ENCODE measurements at places on chromosomes 1 and 21. TPM values are rescaled to one million over a fixed set of nuclear protein-coding genes. Genes with fewer than 3 reads are reported as not detected.

- no peak for DNase-seq
Observed at GRCh38 chr1:240193679-240194078, 102.0 kb downstream of the FMN2 start.

GRCh38 chr1:157105988-157106812 is 6.6 kb upstream of the ETV3L start:
- peak; percentile 97 for DNase-seq

- DNase-seq: peak; percentile 84
Observed at GRCh38 chr1:85584923-85585322, 4.4 kb downstream of the CCN1 start.

DNA sequence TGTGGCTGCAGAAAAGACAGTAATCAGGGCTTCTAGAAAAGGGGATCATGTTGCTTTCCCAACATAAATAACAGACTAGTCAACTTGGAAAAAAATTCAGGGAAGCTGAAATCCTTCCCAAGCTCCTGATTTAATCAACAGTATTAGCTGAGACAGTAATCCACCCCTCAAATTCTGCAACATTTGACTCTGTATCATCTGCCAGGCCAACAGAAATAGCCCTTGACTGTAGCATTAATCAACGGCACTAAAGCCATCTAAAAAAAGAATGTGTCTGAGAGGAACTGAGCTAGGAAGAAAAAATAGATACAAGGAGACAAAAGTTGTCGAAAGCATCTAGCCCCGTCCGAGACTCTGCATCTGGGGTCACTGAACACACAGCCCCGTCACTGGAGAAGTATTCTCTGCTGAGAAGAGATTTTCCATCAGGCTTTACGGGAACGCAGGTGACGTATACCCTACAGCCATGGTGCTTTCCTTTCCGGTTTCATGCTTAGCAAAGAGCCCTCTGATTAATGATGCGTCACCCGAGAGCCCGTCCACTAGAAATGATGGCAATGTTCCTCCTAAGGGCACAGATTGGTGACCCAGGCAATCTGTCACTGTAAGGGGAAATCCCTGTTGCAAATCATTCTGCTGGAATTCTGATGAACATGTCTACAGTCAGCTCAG is 42.1 kb upstream of the TP53BP2 start:
- DNase-seq: peak; percentile 99

- no peak for DNase-seq
Observed at GRCh38 chr1:25148673-25149300, 83.5 kb downstream of the SYF2 start.

- no peak for DNase-seq
Observed at GRCh38 chr1:220491891-220492290, 36.0 kb upstream of the MARK1 start.

DNA sequence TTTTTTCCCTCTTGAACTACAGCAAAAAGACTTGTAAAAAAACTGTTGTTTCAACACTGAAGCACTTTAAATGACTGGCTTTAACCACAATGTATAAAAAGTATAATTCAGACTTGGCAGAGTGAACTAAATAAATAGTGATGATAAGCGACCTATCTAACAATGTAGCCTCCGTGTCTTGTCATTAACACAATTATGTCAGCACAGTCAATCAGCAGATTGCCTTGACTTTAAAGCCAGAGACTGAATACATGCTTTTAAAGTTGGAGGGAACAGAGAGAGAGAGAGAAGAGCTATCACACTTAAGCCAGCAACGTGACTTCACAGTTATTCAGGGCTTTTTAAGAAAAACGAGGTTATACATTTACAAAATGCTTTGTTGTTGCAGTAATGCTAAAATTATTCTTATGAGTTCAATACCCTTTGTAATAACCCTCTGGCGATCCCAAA is 378.1 kb downstream of the LMO4 start:
- DNase-seq: peak; percentile 48

- DNase-seq: no peak
Observed at GRCh38 chr1:161241682-161242081, 3.7 kb upstream of the NR1I3 start.

DNA sequence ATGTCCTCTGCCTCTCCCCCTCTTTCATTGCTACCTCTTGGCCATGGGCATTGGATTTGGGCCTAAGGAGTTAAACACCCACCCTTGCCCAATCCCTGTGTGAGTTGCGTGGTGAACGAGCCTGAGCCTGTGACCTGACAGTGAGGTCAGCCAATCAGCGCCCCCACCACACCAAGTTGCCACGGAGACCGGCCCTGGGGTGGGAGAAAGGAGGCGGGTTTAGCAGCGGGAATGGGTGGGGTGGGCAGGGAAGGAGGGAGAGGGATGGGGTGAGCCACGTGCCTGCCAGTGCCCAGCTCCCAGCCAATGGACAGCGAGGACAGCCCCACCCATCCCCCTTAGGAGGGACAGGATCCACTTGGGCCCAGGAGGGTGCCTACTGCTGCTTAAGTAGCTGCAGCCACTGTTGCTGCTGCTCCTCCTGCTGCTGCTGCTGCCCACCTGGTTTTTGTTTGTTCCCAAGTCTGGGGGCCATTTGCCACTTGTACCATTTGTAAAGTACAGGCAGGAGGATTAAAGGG is 9.5 kb downstream of the ZBTB7B start:
- no peak for DNase-seq

GRCh38 chr1:230143534-230143933 is 76.5 kb downstream of the GALNT2 start:
- no peak for DNase-seq

- DNase-seq: no peak
Observed at GRCh38 chr1:115811140-115811828, 29.6 kb downstream of the NHLH2 start.

DNA sequence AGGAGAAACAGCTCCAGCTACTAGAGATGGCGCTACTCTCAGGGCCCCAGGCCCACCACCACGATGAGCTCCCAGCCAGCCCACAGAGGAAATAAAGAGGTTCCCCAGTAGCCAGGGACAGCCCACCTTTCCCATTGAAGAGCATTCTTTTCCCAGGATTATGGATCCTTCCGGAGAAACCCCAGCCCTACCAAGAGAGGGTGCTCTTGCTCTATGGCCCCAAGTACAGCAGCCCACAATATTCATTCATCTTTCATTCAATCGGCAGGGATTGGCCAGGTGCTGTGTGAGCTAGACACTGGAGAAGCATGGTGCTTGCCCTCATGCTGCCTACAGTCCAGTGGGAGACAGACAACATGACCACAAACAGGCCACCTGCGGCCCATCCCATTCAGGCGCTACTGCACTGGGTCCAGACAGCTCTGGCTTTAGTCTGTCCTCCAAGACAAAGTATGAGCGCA is 29.9 kb downstream of the PMVK start:
- no peak for DNase-seq

DNA sequence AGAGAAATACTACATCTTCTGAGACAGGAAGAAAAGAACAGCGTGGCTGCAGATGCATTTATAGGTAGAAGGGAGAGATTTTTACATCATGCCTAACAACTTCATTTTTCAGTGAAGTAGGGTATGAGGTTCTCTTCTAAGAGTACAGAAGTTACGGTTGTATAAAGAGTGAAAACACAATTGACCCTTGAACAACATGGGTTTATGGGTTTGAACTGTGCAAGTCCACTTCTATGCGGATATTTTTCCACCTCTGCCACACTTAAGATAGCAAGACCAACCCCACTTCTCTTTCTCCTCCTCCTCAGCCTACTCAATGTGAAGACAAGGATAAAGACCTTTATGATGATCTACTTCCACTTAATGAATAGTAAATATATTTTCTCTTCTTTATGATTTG is 64.5 kb downstream of the RPAP2 start:
- no peak for DNase-seq

GRCh38 chr1:87292684-87293493 is 35.8 kb upstream of the LMO4 start:
- peak; percentile 65 for DNase-seq

- DNase-seq: no peak
Observed at GRCh38 chr1:36135796-36136195, 10.8 kb upstream of the COL8A2 start.

DNA sequence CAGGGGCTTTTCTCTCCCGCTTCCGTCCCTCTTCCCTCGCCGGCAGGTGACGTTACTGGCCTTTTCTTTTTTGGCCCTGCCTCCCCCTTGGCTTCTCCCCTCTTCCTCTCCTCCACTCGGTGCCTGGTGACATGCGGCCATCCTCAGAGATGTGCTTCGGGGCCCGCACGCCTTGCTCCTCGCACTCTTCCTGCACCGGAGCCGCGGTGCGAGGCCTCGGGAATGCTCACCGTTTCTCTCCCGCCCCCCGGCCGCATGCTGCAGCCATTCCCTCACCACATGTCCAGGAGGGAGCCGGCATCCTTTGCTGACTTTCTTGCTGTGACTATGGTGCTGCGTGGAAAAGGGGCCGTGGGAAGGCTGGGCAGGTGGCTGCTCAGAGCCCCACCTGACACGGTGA is 39.3 kb downstream of the PDE9A start:
- no peak for DNase-seq

- DNase-seq: no peak
Observed at GRCh38 chr1:190147616-190148015, 330.0 kb downstream of the BRINP3 start.

DNA sequence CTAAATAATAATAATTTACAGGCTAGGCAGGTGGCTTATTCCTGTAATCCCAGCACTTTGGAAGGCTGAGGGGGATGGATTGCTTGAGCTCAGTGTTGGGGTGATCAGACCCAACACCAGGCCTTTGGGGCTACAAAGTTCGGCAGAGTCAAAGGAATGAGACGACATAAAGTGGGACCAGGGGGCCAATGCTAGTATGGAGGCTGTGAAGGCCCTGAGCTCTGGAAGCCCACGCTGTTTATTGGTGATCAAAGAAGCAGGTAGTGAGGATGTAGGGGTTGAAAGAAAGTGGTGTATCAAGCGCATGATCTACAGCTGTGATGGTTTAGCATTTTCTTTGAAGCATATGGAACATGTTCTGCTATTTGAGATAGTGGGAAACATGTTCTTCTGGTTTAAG is 5.6 kb downstream of the BTBD8 start:
- no peak for DNase-seq

DNA sequence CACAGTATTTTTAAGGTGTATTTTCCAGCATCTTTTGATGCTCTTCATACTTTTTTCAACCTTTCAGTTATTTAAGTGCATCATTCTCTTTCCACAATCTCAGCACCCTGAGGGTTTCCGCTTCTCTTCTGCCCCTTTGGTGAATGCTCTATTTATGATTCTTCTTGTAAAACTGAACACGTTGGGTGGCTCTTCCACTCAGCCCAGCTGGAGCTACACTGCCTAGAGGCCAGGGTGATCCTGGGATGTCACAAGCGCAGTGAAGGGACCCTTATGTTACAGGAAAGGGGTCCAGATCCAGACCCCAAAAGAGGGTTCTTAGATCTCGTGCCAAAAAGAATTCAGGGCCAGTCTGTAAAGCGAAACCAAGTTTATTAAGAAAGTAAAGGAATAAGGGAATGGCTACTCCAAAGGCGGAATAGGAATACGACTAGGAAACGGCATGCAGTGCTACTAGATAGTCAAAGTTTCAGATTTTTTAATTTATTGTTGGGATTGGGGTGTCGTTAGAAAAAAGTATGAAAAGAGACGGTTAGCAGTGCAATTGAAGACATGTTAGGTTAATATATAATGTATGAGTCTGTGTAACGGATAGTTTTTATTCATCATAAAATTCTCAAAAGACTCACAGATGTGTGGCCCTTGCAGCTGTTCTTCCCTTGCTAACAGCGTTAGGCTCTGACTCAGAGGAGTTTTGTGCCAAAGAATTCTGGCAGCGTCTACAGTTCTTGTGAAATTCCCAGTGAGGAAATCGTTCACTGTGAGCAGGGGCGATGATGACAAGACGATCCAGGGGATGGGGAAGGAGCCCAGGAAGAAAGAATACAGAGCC is 14.4 kb upstream of the ERVH48-1 start:
- DNase-seq: peak; percentile 99

GRCh38 chr1:222643606-222643937 is 25.7 kb downstream of the MIA3 start:
- no peak for DNase-seq

DNA sequence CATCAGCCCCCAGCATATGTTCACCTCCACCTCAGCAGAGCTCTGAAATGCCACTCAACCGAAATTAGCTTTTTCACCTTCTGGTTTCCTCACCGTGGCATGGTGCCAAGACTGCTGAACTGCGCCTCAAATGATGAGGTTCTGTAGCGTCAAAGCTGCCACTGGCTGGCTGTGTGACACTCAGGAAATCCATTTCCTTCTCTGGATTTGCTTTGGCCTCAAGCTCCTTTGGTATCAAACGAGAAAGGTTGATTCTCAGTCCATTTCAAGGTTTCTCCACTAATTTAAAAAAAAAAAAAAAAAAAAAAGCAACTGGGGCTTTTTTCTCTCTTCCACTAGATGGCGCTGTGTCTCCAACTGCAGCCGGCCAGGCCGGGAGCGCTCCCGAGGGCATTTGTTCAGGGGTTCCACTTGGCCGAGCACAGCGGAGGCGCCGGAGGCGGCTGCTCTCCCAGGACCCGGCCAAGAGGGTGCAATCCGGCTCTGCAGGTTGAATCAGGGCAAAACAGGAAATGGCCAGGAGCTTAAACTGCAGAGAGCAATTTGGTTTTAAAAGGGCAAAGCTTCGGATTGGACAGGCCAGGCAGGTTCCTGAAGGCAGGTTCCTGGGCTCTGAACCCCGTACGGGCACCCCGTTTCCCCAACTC is 26.5 kb upstream of the PLA2G2C start:
- peak; percentile 38 for DNase-seq

- peak; percentile 64 for DNase-seq
Observed at GRCh38 chr1:218779341-218780100, 394.2 kb upstream of the LYPLAL1 start.

GRCh38 chr1:236685917-236686814 is at the start of gene ACTN2:
TSS of gene ACTN2 (plus strand) at chr1:236686499. CDS start at chr1:236686674, 175 bp downstream.
- no peak for DNase-seq

- DNase-seq: no peak
Observed at GRCh38 chr1:38746941-38747600, 112.5 kb downstream of the RRAGC start.

- DNase-seq: no peak
Observed at GRCh38 chr1:41559331-41559730, 74.8 kb upstream of the EDN2 start.

- DNase-seq: no peak
Observed at GRCh38 chr1:196319301-196319700, 288.9 kb downstream of the KCNT2 start.

DNA sequence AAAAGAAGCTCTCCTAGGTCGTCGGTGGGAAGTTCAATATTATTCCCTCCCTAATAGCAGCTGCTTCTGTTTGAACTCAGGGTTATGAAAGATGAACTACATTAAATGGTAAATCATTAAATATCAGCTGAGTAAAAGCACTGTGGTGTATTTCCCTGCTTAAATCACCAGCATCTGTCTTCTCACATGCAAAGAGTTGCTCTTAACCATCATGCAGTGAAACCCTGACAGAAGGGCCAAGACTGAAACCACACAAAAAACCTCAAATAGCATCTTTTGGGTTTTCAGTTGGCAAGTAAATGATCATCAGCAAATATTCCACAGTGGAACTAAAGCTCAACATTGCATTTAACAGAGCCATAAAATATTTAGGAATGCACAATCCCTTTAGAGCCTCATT is 380.0 kb upstream of the ADGRL2 start:
- no peak for DNase-seq

- no peak for DNase-seq
Observed at GRCh38 chr1:67558449-67559193, 126.4 kb upstream of the GADD45A start.

The UTS2 gene
- not detected for total RNA-seq

The ATF6 gene
- 17.6 TPM for total RNA-seq

The OLIG2 gene
- total RNA-seq: not detected

The KRTAP11-1 gene
- not detected for total RNA-seq

The MMEL1 gene
- under 0.01 TPM for total RNA-seq

The GBP7 gene
- total RNA-seq: not detected

The ZSWIM5 gene
- under 0.01 TPM for total RNA-seq

The OR6K6 gene
- total RNA-seq: not detected

The WASF2 gene
- total RNA-seq: 7.9 TPM

The ZNF684 gene
- total RNA-seq: 4.1 TPM

The SELL gene
- total RNA-seq: not detected
